Transverse colon (tissue), 4 donors: ENCODE measurements at places on chromosomes 13 and 19.

DNA sequence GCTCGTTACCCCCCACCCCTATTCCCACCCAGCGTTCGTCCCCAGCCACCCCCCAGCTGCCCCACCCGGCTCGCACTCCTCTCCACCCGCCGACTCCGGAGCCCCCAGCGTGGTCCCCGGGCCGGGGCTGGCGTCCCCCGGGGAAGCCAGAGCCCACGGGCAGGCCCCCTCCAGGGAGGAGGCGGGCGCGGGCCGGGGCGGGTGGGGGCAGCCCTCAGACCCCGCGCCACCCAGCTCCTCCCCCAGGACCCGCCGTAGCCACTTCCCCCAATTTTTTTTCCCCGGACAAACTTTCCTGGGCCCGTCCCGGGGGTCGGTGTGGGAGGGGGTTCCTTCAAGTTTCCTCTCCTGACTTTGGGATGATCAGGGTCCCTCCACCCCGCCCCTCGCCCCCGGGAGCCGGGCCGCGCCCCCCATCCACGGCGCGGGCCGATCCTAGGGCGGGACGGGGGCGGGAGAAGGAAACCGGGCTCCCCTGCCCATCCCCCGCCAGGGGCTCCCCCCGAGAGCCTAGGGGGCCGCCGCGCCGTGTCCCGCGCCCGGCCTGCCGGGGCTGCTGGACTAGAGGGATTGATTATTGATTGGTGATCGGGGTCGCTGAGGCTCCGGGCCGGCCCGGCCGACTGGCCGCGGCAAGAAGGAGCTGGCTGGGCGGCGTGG is 927 bp upstream of the TSHZ3 start:
- peak overlapping the region; percentile 97 for H3K27ac ChIP-seq
- peaks cover 17% of the 10 kb centered on the region for H3K4me1 ChIP-seq
- no peaks in the 10 kb centered on the region for H3K36me3 ChIP-seq
- H3K27me3 ChIP-seq, result peaks cover 91% of the 10 kb centered on the region
- no peak for DNase-seq

DNA sequence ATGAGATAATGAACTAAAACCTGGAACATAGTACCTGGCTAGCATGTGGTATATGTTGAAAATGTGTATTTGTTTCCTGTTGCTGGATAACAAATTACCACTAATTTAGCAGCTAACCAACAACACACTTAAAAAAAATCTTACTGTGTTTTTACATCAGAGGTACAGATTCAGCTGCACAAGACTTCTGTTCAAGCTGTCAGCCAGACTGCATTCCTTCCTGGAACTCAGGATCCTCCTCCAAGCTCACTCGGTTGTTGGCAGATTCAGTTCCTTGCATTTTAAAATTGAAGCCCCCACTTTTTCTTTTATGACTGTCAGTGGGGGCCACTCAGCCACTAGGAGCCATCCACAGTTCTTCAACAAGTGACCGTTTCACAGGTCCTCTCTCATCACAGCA is 246.9 kb upstream of the DACH1 start:
- no peak overlapping the region for H3K27ac ChIP-seq
- no peaks in the 10 kb centered on the region for H3K4me1 ChIP-seq
- DNase-seq, result no peak
- H3K36me3 ChIP-seq, result no peaks in the 10 kb centered on the region
- H3K27me3 ChIP-seq, result no peaks in the 10 kb centered on the region
- no peak overlapping the region for H3K4me3 ChIP-seq

DNA sequence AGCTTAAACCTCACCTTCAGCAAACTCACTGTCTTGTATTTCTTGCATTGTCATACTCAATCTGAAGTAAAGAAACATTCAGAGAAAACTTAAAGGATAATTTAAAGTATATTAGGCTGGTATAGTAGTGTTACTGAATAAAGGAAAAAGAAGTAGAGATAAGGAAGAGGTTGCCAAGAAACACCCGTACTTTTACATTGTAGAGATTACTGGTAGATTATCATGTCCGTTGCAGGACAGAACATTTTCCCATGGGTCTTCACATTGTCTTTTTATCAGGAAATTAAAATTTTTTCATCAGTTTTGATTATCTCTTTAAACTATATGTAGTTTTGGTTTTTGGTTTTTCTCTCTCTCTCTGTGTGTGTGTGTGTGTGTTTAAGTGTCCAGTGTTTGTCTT is 19.9 kb upstream of the GPR183 start:
- H3K4me1 ChIP-seq, result no peaks in the 10 kb centered on the region
- no peaks in the 10 kb centered on the region for H3K27me3 ChIP-seq
- H3K36me3 ChIP-seq, result no peaks in the 10 kb centered on the region
- DNase-seq, result no peak
- no peak overlapping the region for H3K4me3 ChIP-seq

DNA sequence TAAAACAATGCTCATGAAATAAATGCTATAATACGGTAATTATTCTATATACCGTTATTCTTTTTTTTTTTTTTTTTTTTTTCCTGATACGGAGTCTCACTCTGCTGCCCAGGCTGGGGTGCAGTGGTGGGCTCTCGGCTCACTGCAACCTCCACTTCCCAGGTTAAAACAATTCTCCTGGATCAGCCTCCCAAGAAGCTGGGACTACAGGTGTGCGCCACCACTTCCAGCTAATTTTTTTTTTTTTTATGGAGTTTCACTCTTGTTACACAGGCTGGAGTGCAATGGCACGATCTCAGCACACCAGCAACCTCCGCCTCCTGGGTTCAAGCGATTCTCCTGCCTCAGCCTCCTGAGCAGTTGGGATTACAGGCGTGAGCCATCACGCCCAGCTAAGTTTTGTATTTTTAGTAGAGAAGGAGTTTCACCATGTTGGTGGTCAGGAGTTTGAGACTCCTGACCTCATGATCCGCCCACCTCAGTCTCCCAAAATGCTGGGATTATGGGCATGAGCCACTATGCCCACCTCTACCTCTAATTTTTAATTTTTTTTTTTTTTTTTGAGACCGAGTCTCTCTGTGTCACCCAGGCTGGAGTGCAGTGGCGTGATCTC is 6.9 kb downstream of the PPP1R15A start:
- DNase-seq, result no peak
- no peaks in the 10 kb centered on the region for H3K27me3 ChIP-seq
- peaks cover 20% of the 10 kb centered on the region for H3K36me3 ChIP-seq
- peak overlapping the region; percentile 21 for H3K27ac ChIP-seq
- H3K4me1 ChIP-seq, result peaks cover 16% of the 10 kb centered on the region

- no peak for DNase-seq
- H3K4me1 ChIP-seq, result peaks cover 11% of the 10 kb centered on the region
- no peaks in the 10 kb centered on the region for H3K27me3 ChIP-seq
- H3K36me3 ChIP-seq, result no peaks in the 10 kb centered on the region
- H3K4me3 ChIP-seq, result no peak overlapping the region
These were observed 162.0 kb downstream of the EFNB2 start for GRCh38 chr13:106373304-106373988.
